RPMI8226 (cell line): ENCODE measurements at places on chromosomes 2 and 18.

DNA sequence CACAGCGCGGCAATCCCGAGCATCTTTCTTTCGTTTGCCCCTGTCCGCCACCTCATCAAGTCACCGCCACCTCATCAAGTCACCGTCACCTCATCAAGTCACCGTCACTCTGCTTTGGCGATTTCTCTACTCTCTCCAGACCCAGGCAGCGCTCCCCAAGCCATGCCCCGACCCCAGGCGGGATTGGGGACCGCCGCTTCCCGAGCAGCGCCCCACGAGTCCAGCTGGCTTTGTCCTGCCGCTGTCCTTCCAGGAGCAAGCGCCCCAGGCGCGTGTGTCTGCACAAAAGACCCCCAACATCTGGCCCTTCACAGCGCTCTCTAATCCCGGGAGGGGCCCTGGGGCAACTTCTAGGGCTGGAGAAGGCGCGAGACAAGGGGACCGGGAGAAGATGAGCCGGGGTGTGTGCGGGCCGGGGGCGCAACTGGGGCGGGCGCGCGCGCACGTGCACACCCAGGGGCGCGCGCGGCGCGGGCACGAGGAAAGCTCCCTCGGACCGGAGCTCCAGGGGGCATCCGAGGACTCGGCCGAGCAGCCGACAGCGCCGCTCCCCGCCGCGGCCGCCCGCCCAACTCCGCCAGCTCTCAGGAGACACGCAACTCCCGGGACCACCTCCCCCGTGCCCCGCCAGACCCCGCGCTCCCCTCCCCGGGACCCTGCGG is 633 bp upstream of the RNF152 start:
- no peak for DNase-seq

- no peak for DNase-seq
Measured at GRCh38 chr2:57330447-57330846, 716.2 kb upstream of the VRK2 start.

- DNase-seq: peak; percentile 23
Measured at GRCh38 chr2:107132070-107132469, 246.1 kb upstream of the ST6GAL2 start.

DNA sequence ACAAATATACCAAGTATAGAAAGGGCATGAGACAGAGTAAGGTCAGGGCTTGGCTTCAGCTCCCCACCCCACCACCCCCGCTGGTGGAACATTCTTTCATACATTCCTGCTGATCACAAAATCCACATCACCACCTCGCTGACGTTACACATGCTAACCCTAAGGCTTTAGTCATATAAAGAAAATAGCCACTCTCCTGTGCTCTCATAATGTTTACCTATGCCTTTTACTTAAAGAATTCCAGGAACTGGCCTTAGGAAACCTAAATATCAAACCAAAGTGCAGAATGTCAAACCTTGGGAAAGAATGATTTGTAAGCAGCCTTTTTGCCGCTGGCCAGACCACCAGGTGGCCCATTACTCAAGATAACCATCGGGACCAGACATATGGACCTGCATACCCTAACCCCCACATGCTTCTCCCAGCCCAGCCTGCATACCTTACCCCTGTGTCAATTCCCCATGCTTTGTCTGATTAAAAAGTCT is 136.3 kb upstream of the SLC39A10 start:
- DNase-seq: no peak

DNA sequence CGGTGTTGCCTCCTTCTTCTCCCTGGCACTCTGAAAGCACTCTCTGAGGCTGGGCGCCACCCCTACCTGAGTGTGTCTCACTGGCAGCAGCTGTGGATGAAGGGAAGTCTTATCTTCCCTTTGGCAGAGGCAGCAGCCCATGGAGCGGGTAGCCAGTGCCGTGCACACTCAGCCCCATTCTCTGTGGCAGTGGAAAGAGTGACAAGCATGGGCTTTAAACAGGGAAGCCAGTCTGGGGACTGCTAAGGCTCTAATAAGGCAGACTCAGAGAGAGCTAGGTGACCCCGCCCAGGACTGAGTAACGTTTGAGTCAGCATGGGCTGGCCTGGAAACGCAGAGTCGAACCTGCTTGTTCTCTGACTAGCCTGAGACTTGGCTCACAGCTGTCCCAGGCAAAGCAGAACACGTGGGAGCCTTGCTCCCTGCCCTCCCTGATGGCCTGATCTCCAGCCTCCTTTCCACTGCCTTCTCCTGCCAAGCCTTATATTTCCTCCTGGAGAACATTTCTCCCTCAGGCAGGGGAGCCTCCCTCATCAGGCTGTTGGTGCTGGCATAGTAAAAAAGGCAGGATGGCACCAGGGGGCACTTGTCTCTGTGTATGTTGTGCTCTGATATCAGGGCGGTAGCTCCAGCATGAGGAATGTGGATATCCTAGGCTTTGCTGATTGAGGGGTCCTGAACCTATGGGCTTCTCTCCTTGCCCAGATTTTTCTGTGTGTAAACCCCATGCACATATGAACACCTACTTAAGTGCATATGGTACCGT is 93.9 kb upstream of the LGALSL start:
- peak; percentile 67 for DNase-seq

GRCh38 chr2:222054813-222055212 is 244.0 kb downstream of the PAX3 start:
- no peak for DNase-seq

DNA sequence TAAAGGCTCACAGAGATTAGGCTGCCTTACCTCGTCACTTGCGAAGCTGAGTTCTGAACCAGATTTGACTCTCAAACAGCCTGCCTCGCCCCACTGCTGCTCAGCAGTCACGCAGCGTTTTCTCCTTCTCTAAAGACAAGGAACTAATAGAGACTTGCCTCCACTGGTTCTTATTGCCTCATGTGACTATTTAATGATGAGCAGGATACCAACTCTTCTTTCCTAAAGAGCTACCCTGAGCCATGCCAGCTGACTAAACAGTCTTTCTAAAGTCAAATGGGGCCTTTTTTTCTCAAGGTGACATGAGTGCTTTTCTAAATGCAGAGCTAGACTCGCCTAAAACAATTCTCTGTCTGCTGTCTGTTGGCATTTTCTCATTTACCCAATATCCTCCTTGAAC is 147.5 kb downstream of the NCKAP5 start:
- no peak for DNase-seq

GRCh38 chr2:176076063-176076462 is 7.7 kb downstream of the EVX2 start:
- DNase-seq: no peak

- DNase-seq: no peak
Measured at GRCh38 chr2:214514704-214515103, 103.8 kb downstream of the VWC2L start.

GRCh38 chr2:26685989-26686839 is 6.3 kb upstream of the KCNK3 start:
- peak; percentile 12 for DNase-seq

DNA sequence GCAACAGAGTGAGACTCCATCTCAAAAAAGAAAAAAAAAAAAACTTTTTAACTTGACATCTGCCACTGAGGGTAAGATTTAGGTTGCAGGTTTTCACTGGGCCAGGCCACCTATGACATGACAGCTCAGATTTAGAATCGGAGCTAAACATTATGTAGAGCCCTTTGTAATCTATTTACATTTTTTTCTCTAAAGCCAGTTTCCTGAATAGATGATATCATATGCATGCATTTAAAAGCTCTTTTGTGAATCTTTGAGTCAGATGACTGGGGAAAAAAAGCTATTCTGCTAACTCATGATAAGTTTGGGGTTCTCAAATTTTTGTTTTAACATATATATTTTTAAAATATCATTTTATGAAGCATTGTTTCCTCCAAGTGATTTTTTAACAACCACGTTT is 21.3 kb downstream of the PRKAG3 start:
- DNase-seq: no peak

- DNase-seq: peak; percentile 70
Measured at GRCh38 chr18:48161191-48161910, 230.9 kb upstream of the SMAD2 start.

- DNase-seq: no peak
Measured at GRCh38 chr2:149908726-149909683, 321.4 kb upstream of the MMADHC start.

GRCh38 chr2:26179446-26179913 is 6.6 kb downstream of the GAREM2 start:
- DNase-seq: no peak

DNA sequence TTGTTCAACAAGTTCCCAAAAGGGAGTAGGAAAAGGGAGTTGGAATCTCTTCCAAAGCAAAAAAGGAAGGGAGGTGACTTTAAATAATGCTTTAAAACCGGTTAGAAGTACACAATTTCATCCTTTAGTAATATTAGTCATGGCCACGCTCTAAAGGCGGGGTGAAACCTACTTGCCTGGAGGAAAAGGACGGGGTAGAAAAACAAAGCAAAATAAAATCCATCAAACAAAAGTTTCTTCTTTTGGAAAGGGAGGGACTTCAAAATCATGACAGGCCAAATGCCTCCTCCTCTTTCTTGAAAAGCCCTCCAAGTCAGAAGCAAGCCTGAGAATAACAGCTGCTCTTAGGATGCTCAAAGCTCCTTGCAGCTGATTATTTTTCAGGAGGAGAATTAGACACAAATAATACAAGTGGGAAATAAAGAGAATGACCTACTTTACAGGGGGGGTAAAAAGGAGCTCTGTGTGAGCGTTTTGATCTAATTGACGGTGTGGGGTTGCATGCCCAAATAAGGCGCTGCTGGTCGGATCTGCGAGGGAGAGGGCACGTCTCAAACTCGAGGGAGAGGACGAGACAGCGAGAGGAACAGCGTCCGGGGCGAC is 1.8 kb upstream of the NPAS2 start:
- no peak for DNase-seq

GRCh38 chr2:121159291-121160071 is 125.5 kb downstream of the TFCP2L1 start:
- DNase-seq: no peak

- no peak for DNase-seq
Measured at GRCh38 chr2:85949280-85949679, 60.5 kb upstream of the ST3GAL5 start.

GRCh38 chr18:6564950-6565814 is 150.5 kb upstream of the L3MBTL4 start:
- no peak for DNase-seq

- no peak for DNase-seq
Measured at GRCh38 chr2:70508711-70509462, 44.7 kb downstream of the TGFA start.

DNA sequence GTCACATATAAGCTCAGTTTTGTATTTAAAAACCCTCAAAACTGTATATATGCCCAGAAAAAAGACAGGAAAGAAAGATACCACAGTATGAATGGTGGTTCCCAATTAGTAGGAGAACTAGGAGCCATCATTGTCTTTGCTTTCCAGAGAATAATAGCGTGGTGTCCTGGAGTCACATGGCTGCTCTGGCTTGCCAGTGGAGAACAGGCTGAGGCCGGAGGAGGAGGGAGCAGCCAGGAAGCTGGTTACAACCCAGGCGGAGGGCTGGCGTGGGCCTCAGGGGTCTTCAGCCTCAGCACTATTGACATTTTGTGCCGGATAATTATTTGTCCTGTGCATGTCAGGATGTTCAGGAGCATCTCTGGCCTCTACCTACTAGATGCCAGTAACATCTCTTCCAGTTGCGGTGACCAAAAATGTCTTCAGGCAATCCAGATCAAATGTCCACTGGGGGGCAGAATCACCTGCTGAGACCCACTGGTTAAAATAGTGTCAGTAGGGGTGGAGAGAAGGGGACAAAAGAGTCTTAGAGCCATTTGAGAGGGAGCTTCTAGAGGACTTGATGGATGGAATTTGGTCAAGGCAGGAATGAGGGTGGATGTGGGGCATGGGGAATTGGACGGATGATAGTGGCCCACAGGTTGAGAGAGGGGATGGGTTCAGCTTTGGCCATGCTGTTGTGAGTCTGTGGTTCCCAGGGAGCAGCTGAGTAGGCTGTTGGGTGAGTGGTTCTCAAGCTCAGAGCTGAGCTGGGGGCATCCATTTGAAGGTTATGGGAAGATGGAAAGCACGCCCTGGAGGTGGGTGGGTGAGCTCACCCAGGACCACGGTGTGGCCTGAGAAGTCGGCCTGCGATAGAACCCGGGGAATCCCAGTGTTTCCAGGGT is 144.9 kb downstream of the AGAP1 start:
- DNase-seq: no peak

DNA sequence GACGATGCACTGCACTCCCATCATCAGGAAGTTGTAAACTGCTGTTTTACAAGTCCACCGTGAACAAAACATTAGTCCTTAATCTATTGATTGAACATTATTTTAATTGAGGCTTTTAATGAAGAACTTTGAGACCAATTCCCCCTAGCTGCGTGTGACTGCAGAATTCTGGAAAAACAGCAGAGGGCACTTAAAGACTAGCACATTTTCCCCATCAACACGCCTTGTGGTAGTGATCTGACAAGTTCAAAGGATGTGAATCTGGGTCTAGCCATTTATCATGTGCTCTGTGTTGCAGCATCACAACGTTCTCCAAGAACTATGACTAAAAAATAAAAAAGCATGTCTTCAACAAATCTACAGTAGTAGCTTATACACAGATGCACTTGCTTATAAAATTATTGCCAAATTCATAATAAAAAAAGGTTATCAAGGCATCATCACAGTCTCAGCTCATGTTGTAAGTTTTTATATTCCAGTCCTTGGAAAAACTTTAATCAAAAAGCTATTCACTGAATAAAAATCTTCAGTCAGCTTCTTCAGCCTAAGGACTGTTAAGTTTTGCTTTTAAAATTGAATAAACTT is 35.8 kb downstream of the SKOR2 start:
- peak; percentile 51 for DNase-seq

GRCh38 chr18:38900445-38900844 is 1334.8 kb upstream of the CELF4 start:
- no peak for DNase-seq

DNA sequence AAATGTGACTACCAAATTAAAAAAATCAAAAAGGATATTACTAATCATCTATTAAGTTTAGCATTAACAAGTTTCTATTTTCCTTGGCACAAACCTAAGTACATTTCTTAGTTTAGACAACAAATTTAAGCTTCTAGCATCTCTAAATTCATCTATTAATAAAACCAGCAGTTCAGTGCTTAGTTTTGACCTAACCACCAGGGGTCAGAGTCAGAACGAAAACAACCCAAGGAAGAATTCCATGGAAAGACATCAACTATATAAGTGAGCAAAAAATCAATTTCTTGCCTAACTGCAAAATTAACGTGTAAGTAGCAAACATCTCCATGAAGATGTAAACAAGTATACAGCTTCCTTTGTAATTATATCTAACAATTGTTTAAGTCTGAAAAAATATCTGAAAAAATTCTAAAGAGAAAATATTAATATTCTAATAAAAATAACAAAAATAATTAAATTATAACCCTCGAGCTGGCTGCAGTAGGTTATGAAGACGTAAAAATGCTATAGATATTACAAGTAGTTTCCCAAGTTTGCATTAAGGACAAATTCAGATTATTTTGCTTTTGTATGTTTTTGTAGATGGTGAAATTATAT is 83.7 kb downstream of the CERKL start:
- no peak for DNase-seq

DNA sequence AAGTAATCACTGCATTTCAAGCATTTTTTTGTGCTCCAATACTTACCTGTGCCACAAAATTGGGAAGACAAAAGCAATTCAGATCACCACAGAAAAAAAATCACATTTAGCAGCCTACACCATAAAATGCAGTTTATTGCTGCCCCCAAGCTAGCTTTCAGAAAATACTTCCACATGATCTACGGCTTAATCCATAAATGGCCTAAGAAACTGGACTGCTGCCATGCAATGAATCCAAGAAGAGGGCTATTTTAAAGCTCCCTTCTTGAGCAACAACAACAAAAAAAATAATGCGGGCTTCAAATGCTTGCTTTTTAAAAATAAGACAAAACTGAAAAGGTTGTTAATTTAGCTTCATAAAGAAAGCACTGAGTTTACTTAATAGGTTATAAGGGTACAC is 272.3 kb downstream of the RAD51AP2 start:
- no peak for DNase-seq

GRCh38 chr2:159090514-159091201 is 122.2 kb downstream of the TANC1 start:
- no peak for DNase-seq

GRCh38 chr2:118325321-118325955 is 237.2 kb downstream of the INSIG2 start:
- DNase-seq: no peak
